ENCODE measurements at places on chromosomes 2 and 18.

GRCh38 chr18:8705961-8706790 lies 820 bp downstream of the MTCL1 start:
- no peak for DNase-seq

GRCh38 chr18:10851824-10852319 lies 297.5 kb downstream of the PIEZO2 start:
- DNase-seq: peak; percentile 58

- no peak for DNase-seq
Measured at GRCh38 chr2:106012001-106012590, 182.0 kb downstream of the UXS1 start.

DNA sequence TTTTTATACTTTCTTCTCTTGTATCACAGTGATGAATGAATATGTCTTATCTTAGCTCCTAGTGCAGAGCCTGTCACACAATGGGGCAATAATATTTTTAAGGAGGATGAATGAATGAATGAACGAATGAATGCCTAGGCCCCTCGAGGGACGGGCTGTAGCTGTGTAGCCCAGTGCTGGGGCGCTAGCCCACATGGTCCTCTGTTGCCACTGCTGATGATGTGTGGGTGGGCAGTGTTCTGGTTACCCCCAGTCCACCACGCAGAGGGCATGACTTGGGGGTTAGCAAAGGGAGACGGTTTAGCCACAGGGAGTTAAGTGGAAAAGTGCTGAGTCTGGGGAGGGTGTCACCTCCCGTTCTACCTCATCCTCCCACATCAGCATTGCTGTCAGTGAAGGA lies 134.2 kb downstream of the SMAD7 start:
- no peak for DNase-seq

- no peak for DNase-seq
Measured at GRCh38 chr2:148021886-148022285, 995 bp downstream of the MBD5 start.

DNA sequence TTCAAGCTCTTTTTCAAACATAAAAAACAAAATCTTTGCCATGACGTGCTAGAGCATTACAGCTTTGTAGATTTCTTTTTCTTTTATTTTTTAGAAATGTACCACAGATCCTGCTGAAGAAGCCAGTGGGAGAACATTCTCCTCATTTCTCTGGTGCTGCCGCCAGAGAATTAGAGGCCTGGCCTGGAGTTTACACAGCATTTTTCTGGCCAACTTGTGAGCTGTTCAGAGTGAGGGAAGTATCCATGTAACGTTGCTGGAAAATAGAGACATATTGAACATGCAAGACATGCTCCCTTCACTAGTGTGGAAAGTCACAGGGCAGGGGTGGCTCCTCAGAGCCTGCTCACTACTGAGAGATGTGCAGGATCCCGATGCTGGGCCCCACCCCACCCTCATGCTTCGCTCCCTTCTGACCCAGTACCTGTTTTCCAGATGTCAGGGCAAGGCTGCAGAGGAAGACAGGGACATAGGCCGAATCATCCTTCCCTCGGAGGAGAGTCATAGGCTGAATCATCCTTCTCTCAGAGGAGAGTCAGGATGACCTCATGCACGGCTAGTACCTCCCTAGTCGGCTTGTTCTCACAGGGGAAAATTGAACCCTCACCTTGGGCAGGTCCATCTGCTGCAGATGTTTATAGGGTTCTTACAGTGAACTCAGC lies 298.5 kb downstream of the INSIG2 start:
- DNase-seq: peak; percentile 81

- DNase-seq: no peak
Measured at GRCh38 chr2:176516051-176516602, 246.9 kb downstream of the MTX2 start.

DNA sequence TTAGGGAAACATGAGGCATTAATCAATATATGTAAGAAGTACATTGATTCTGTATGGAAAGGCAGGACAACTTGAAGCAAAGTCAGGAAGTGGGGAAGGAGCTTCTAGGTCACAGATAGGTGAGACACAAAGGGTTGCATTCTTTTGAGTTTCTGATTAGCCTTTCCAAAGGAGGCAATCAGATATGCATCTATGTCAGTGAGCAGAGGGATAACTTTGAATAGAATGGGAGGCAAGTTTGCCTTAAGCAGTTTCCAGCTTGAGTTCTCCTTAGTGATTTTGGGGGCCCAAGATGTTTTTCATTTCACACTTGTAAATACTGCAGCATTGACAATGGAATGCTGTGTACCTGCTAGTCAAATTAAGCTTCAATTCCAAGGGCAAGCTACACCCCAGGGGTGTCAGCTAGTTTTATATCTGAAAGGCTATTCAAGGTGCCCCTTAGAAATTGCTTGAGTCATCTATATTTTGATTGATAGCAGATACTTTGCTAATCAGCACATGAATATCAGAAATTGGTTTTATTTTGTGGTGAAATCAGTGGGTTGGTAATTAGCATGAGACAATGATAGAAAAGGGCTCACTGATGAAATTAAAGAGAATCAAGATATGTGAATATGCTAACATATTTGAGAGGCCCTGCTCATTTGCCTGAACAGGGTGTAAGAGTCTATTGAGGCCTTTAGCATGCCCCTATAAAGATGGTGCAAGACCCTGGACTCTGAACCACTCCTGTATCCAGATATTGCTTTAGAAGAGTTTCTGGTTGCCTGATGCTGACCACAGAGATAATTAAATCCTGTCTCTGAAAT lies 131.5 kb downstream of the TMEM17 start:
- no peak for DNase-seq

DNA sequence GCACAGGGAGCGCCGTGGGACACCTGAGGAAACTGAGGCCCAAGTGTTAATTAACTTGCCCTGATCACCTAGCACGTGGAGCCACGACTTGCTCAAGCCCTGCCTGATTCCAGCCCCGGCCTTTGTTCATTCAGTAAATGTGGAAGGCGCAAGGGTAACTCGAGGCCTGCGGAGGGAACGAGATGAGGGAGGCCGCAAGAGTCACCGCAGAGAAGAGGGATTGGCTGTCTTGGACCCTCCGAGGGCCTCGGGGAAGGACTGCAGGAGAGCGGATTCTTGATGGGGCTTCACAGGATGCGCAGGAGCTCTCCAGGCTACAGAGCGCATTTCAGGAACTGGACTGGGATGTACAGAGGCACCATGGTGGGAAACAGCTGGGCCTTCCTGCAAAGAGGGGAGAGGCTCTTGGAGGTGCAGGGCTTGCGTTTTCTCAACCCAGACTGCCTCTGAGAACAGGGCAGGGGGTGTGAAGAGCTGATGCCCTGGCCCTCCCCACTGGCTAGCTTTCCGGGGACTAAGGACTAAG lies 511 bp upstream of the ANKMY1 start:
- DNase-seq: no peak

- DNase-seq: no peak
Measured at GRCh38 chr2:216584112-216584511, 49.1 kb upstream of the IGFBP2 start.

GRCh38 chr2:218979846-218980734 lies 4.9 kb downstream of the FEV start:
- DNase-seq: peak; percentile 57

DNA sequence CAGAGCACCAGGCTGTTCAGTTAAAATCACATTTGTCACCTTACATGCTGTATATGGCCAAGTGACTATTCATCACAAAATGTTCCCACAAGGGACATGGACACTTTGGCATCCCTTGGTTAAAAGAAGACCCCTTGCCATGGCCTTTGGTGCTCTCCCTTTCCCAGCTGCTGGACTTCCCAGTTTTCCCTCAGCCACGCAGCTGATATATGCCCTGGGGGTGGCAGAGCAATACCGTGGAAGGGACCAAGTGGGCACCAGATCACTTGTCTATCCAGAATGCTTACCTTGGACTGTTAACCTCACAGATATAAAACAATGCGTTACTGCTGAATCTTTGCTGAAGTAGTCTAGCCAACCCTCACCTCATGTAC lies 35.3 kb downstream of the PAIP2B start:
- DNase-seq: no peak

DNA sequence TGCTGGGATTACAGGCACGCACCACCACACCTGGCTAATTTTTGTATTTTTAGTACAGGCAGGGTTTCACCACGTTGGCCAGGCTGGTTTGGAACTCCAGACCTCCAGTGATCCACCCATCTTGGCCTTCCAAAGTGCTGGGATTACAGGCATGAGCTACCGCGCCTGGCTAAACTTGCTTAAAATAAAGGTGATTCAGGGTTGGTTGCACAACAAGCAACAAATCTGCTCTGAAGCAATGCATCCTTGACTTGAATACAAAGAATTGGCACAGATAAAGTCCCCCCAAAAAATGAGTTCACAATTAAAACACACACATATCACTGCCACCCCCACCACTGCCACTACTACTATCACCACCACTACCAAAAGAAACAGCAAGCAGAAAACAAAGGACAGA lies 34.9 kb downstream of the CCDC88A start:
- no peak for DNase-seq

DNA sequence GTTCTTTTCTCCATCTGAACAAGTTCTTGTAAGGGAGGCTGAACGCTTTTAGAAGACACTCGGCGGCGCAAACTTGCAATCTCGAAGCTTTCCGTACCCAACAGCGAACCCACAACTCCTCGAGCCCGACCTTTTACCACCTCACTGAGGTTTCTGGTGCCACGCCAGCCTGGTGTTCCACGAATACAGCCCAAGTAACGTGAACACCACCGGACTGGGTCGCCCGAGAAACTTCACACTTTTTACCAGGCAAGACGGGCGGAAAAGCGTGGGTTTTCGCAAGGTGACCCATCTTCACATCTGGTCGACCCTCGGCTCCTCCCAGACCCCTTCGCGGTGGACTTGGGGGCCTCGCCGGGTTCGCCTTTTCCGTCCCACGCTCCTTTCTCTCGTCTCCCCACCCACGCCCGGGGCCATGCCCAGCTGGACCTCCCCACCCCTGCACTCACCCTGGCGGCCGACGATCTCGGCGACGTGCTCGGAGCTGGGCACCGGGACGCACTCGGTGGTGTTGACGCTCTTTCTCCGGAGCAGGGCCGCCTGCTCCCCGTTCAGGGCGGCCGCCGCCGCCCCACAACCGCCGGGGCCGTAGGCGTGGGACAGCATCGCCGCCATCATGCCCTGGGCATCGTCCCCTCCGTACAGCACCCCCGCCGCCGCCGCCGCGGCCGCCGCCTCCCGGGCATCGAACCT lies 1.2 kb downstream of the MEX3C start:
- peak; percentile 8 for DNase-seq

DNA sequence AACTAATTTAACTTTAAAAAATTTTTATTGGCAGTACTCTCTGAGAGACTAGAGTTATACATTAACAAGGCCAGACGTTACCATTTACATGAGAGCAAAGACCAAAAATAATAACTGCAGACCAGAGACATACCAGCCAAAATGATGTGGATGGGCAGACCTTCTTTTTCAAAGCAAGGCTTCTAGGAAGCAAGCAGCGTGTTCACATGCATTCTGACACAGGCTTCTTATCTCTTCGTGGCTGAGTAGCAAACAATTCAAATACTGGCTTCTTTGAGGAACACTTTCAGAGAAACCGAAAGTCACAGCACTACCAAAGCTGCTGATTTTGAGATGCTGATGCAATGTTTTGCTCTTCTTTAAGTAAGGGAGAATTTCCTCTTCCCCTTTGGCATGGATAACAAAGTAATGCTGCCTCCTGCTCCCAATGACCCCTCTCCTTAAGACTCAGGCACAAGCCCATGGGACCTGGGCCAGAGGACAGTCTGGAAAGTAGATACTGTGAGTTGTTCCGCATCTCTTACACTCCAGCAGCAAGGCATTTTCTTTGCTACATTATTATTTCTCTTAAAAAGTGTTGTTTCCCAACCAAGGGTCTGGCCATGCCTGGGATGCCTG lies 181.9 kb downstream of the MREG start:
- no peak for DNase-seq

DNA sequence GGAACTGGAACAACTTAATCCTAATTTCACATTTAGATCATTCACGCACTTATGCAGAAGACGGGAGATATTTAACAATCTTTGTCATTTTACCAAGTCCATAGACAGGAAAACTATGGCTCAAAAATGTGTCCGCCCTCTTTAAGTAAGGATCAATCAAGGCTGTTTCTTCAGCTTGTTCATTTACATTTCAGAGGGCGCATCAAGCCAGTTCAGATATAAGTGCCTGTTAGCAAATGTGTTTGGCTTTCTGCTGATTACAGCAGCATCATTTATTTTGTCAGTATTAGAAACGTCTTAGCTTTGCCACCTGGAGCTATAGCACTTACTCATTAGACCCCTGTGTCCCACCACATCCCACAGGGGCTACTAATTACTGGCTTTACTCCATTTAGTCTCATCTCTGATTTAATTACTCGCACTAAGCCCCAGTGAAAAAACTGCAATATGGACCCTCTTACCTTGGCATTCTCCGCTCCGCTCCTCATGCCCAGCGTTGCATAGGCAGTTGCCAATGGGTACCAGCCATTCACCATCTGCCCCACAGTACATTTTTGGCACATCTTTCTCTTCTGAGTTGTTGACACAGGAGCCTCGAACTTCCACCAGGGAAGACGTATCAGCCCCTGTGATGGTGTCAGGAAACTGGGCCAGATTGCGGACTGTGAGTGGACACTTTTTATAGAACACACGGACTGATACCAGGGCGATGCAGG lies 8.7 kb downstream of the EPHA4 start:
- DNase-seq: no peak

GRCh38 chr2:167843217-167843616 lies 404.2 kb downstream of the STK39 start:
- no peak for DNase-seq

GRCh38 chr2:234881413-234882241 lies 70.2 kb upstream of the SH3BP4 start:
- DNase-seq: peak; percentile 85
